KBM-7 (cell line): ENCODE measurements at places on chromosomes 3 and 15.

- DNase-seq, result no peak
Measured at GRCh38 chr3:134459562-134459961, 26.2 kb downstream of the ANAPC13 start.

DNA sequence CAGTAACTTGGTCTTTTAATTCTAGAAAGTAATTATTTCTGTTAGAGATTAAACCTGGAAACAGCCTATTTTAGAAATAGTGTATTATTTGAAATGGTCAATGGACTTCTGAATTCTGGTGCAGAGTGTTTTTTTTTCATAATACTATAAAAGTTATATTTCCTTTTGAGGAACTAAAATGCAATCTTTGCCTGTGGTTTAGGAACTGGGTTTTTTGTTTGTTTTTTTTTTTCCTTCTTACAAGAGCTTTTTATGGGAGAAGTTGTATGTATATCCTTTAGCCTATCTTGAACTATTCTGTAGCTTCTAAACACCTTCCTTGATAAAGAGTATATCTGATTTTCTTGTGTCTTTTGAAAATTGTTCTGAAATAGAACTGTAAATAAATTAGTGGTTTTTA, 88.3 kb downstream of the ARIH1 start:
- DNase-seq, result peak; percentile 48

DNA sequence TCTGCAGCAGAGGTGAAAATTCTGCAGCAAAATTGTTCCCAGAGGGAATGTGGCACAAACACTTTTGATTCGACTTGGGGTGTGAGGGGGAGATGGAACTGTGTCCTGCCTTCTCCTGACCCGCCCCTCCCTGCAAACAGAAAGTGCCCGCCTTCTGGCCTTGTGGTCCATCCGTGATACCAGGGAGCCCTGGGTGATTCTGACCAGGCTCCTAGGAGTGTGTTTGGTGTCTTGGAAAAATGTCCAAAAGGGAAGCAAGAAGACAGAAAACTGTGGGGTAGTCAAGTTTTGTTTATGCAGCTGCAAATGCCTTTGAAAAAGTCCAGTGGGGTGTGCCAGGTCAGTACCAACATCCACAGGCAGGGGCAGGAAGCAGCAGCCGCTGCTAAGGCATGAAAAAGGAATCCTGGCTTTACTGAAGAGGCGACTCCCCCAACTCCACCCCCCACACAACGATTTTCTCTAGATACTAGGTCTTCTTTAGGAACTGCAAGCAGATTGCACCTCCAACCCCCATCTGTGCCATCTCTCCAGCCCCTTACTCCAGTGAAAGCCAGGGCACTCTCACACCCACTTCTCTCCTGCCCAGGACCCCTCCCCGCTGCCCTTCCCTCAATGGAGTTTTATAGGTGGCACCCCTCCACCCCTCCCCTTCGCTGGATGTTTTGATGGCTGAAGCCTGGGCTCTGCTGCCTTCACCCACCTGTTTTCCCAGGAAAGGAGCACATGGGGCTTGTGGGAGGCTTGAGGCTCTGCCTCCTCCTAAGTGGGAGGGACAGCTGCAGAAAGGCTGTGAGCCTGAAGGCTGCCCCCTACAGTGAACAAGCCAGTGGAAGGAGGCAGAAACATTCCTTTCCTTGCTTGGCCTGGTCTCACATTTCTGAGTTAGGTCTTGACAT, 82.4 kb upstream of the HERC1 start:
- DNase-seq, result peak; percentile 47

GRCh38 chr3:116103868-116104530, 341.3 kb downstream of the LSAMP start:
- DNase-seq, result no peak

GRCh38 chr15:86316726-86317383, 237.2 kb downstream of the AGBL1 start:
- DNase-seq, result peak; percentile 6

GRCh38 chr3:152257563-152258035, 11.1 kb upstream of the MBNL1 start:
- peak; percentile 85 for DNase-seq

- DNase-seq, result no peak
Measured at GRCh38 chr3:177611752-177612334, 414.6 kb upstream of the TBL1XR1 start.

DNA sequence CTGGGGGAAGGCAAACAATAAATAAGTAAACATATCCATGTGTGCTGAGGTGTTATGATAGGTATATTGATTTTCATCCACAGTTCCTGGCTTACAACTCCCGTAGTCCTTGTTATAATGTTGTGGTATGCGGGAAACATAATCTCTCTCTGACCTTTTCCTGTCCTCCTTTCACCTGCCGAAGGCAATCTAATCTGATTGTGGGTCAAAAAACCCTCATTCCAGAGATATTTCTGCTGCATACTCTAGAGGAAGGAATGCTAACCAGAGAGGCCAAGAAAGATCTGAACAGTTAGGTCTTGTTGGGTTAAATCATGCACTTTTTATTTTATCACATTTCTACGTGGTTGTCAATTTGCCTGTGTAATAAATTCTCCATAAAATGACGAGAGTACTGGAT, 383.6 kb upstream of the SEMA6D start:
- no peak for DNase-seq

- peak; percentile 56 for DNase-seq
Measured at GRCh38 chr3:195895861-195896360, 12.4 kb downstream of the TNK2 start.

- DNase-seq, result no peak
Measured at GRCh38 chr3:6508410-6508759, 352.5 kb upstream of the GRM7 start.

- DNase-seq, result peak; percentile 71
Measured at GRCh38 chr3:69385723-69386555, at the start of gene FRMD4B. Gene FRMD4B, minus strand, starts transcription at chr3:69386088. Its CDS starts 99 bp downstream, at chr3:69385989.

DNA sequence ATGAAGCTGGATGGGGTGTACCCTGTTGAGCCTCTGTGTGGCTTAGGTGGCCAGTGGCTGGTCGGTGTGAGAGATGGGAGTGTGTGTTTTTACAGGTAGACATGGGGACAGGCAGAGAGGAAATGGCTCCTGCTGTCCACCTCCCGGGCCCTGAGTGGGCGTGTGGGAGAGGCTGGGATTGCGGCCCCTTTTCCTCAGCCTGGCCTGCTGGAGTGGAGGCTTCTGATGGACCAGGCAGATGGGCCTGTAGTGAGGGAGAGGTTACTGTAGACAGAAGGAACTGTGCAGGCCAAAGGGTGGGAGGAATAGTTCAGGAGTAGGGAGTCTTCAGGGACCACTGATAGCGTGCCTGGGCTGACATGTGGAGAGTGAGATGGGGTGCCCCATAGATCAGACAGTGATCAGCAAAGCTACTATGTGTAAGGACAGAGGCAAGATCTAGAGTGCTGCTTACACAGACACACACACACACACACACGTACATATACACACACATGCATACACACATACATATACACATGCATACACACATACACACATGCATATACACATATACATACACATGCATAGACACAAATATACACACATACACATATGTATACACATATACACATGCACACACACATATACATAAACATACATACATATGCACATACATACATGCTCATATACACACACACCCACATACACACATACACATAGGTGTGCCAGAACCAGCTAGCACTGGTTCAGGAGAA, 26.4 kb downstream of the ACAA1 start:
- no peak for DNase-seq

GRCh38 chr15:90232196-90232595, 1.5 kb downstream of the CIB1 start:
- peak; percentile 44 for DNase-seq

DNA sequence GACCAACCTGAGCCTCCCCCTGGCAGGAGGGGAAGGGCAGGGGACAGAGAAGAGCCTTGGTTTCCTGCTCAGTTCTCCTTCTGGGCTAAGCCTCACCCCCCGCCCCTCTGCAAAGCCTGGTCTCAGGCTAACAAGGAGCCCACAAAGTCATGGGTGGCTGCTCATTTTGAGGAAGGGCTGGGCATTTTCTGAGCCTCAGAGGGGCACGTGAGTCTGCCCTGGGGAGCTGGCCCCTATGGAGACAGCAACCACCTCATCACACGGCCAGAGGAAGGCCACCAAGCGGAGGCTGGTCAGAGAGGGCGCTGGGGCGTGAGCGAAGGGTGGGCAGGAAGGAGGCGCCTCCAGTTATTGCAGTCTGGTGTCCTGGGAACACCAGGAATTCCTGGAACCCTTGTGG, 18.7 kb downstream of the ABTB1 start:
- DNase-seq, result peak; percentile 32

DNA sequence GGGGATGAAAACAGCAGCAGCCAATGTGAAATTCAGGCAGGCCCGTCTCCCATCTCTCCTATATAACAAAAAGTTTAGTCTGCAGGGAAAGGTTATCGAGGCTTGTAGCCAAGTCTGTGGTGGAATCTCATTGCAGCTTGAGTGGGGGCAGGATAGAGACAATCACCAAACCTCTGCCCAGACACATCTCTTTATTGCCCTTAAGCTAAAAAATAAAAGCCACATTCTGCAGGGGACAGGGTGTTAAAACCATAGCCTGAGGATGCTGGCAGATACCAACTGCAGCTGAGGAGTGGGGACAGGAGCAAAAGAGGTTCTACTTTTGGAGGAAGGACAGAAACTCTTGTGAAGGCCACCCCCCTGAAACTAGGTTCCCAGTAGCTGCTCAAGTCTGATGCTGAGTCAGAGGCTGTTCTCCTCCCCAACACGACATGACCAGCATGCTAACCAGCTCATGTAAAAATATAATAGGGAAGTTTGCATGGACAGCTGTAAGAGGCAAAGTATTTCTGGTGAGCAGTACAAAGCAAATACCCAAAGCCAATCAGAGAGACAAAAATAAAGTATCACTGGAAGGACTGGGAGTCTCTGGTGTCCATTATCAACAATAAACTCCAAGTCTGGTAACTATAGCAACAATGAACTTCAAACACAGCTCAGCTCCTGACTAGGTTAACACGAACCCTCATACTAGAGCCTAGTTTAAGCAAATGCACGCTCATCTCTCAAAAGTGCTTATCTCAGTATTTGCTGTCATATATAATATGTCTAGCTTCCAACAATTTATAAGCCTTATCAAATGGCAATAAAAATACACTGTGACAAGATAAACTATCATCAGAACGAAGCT, 362.2 kb upstream of the SLCO3A1 start:
- no peak for DNase-seq

GRCh38 chr15:83288381-83288801, 3.9 kb upstream of the BNC1 start:
- DNase-seq, result no peak

GRCh38 chr3:197368330-197368729, 69.9 kb upstream of the DLG1 start:
- no peak for DNase-seq

DNA sequence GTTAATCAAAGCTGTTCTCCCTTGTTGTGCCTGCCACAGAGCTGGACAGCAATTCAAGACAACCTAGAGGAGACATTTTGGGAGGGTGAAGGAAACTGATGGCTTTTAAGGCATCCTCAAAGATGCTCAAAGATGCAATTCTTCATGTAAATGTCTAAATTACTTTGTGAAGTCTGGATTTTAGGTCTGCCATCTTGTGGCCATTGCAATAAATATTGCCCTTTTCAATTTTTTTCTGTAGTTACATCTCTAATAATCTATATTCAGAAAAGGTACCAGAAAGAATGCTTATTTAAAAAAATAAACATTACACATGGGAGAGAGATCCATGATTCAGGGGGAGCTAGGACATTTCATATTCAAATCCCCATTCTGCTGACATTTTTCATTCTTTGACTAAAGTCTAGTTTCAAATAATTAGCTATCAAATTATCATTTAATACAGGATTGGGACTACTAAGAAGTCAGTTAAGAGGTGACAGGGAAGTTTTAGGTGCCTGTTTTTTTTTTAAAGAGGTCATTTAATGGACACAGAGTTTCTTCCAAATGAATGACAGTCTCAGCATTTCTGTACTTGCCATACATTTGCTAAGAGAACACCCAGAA, 259.8 kb upstream of the WNT5A start:
- DNase-seq, result peak; percentile 2

DNA sequence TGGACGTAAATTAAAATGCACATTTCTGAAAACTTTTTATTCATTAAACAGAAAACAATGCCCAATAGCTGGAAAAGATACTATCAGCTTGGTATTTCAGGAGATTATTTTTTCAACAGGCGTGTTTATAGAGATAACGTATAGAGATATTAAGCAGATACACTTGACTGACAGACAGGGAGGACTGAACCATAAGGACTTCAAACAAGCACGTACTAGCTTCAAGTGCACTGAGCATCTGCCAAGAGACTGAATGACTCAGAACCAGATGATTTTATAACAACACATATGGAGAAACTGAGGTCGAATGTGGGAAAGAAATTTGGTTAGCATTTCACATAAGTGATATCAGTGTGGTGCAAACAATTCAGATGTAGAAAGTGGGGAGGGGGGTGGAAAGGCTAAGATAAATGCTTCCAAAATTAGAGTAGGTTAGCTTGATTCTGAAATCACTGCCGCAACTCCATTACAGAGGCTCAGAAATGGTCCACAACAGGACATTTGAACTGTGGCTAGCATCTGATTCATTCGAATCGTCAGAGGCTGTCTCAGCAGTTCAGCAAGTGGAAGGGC, 103.5 kb downstream of the SEMA6D start:
- DNase-seq, result no peak

GRCh38 chr15:63484433-63485186, 19.8 kb upstream of the USP3 start:
- DNase-seq, result no peak

DNA sequence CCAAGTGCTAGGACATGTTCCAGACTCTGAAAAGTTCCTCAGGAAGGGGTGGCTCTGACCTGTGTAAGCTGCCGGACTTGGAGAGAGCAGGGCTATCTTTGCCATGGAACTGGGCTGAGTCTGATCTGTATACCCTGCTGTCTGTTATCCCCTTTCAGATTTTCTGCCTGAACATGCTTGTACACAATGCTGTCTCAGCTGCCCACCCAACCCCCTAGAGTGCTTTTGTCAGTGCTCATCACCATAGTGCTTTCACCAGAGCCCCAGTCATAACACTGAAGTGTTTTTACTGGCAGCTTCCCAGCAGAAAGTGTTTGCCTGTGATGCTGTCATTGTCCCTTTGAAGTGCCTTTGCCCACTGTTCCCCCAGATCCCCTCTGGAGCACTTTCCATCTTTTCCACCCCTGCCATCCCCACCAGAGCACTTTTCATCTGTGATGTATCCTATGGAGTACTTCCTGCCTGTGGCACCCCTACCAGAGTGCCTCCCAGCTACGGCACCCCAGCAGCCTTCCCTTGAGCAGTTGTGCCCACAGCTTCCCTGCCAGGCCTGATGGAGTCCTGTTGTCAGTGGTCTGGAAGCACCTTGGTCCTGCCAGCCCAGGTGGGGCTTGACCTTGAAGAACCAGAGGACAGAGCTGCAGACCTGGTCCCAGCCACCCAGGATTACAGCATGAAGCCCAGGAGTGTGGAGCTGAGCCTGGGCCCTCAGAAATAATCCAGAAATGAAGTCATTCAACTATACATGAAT, 397.7 kb downstream of the DIPK2A start:
- no peak for DNase-seq

GRCh38 chr3:183392186-183393034, 36.0 kb downstream of the MCF2L2 start:
- no peak for DNase-seq

GRCh38 chr3:17640466-17640865, 102.0 kb downstream of the TBC1D5 start:
- DNase-seq, result no peak
